Kidney tubule cell (primary cell): ENCODE measurements at places on chromosomes 2 and 18.
A peak's percentile ranks its signal among the peaks of the same experiment; 100 is the strongest.

DNA sequence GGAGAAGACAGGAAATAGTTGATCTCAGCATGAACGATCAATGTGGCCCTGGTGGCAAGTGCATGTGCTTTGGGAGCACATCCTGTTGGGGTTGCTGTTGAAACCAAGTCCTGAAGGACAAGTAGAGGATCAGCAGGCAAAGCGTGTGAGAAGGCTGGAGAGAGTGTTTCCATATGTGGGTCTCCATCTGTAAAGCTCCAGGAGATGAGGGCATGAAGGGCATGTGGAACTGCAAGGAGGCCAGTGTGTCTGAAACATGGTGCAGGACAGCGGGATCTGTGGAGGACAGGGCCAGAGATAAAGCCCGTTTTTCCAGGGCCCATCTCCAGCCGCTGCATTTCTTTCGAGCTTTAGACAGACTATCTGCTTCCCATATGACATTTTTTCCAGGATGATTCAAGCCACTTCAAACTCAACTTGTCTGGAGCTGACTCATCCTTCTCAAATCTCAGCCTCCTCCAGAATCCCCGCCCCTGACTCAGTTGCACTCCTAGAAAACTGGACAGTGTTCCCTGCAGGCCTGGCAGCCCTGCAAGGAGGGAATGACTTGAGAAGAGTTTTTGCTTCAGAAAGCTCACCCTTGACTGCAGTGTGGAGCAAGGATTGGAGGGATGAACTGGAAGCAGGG lies 226.1 kb downstream of the VAPA start:
- DNase-seq: peak; percentile 18

DNA sequence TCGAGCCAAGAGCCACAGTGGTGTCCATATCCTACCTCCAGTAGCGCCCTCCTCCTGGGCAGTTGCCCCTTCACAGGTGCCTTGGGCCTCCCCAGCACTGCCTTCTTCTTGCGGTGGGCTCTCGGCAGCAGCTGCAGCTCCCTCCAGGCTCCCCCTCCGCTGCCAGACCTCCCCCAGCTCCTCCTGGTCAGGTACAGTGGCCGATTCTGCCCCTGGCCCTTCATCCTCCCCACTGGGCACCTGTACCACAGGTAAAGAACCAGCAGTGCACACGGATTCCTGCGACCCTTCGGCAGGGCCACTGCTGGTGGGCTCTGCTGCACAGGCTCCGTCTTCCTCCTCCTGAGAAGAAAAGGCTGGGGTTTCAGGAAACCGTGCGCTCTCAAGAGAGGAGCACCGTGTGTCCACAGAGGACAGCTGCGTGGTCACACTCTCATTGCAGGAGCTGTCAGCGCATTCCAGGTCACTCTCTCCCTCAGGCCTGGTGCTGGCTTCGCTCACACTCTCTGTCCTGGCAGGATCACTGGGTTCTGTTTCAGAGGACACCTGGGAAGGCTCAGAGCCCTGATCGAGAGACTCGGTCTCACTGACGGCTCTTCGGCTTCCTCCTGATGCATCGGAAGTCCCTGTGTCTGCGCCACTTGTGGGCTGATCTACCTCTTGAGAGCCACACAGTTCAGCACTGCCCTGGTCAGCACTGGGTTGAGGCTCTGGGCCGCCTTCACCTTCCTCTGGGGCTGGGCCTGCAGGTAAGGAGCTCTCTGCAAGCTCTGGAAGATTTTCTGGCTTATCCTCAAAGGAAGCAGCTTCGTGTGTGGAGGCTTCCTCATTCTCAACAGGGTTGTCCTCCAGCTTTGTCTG lies 147.4 kb upstream of the STK17B start:
- no peak for DNase-seq

DNA sequence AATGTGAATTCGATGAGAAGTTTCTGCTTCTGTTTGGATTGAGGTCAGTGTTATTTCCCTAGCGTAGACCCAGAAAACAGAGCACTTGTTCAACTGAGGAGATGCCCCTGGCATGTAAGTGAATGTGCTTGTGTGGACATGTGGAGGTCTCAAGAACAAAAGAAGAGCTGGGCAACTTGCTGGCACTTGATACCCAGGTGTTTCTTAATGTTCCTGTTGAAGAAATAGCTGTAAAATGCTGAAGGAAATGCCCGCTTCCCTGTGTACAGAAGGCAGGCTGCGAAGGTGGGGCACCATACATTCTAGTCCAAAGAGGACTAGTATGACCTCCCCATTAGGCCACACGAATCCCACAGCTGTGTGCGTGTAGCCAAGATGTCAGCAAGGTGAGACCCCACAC lies 9.8 kb upstream of the LBH start:
- DNase-seq: no peak

DNA sequence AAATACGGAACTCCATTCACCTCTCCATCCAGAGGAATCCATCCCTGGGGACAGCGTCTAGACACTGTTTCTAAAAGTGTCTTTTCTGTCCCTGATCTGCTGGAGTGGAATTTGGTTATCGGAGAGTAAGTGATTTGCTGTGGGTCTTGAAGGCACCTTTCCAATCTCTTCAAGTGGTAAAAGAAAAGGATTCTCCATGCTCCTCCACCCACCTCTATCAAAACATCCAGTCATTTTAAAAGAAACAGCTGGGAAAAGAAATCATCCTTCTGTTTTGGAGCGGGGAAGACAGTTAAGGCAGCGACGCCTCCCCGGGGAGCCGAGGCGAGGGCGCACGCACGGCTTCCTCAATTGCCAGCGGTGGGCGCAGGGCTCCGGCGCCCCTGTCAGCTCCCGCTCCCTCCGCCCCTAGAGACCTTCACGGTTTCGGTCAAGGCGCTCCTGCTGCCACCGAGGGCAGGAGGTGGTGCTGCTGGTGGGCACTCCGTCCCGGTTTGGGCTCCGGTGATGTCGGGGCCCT lies 547 bp downstream of the SLC35F5 start:
- DNase-seq: no peak

GRCh38 chr2:223058952-223059716 lies 7.1 kb downstream of the KCNE4 start:
- DNase-seq: peak; percentile 54

- peak; percentile 46 for DNase-seq
Observed at GRCh38 chr2:200356857-200357384, 50.4 kb downstream of the SPATS2L start.

- DNase-seq: peak; percentile 65
Observed at GRCh38 chr2:49306925-49307324, 152.6 kb upstream of the FSHR start.

DNA sequence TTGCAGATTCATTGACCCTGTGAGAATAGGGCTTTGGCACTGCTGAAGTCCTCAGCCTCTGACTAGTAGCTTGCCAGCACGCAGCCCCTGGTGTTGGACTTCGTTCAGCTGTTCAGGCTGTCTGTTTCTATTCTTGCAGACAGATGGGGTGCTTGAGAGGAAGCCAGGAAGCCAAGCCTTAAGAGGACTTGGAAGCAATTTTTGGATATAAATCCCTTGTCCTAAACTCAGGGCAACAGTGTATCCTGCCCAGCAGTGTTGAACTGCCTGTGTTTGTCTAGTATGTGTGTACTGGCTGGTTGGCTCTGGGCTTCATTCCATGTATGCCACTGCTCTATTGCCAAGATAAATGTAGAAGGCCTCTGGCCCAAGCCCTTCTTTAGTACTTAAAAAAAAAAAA lies 108.6 kb downstream of the COMMD1 start:
- peak; percentile 5 for DNase-seq

DNA sequence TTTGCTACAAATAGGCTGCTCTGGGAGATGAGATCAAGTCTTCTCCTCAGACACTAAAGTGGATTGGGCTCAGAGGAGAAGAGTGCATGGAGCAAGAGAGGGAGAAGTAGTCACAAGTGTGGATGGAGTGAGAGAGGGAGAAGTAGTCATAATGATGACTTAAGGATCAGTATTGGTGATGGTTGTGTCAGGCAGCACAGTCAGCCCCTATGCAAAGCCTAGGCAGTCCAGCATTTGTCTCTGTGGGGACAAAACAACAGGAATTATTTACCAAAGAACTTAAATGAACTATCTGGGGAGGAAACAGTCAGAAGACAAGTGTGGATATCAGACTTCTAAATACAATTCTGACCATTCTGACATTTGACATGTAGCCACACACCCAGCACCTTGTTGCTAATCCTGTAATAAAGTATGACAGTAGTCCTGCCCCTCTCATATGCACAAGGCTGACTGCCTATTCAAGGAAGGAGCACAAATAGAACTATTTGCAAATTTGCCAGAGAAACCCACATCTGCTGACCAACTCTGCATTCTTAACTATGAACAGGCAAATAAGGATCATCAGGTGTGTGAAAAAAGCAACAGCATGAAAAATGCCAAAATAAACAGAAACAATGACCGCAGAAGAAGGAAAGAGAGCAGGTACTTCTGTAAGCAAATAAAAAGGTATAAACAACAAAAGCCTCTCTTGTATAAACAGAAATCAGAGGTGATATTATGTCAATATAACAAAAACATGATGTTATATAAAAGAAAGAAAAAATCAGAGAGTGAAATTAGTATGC lies 1597.9 kb upstream of the ACVR2A start:
- DNase-seq: no peak
